Hematopoietic multipotent progenitor cell treated with erythropoietin and hydrocortisone succinate and interleukin-3 and kit ligand, for 6 days (in vitro differentiated cells): ENCODE measurements at places on chromosomes 12 and 14.

DNA sequence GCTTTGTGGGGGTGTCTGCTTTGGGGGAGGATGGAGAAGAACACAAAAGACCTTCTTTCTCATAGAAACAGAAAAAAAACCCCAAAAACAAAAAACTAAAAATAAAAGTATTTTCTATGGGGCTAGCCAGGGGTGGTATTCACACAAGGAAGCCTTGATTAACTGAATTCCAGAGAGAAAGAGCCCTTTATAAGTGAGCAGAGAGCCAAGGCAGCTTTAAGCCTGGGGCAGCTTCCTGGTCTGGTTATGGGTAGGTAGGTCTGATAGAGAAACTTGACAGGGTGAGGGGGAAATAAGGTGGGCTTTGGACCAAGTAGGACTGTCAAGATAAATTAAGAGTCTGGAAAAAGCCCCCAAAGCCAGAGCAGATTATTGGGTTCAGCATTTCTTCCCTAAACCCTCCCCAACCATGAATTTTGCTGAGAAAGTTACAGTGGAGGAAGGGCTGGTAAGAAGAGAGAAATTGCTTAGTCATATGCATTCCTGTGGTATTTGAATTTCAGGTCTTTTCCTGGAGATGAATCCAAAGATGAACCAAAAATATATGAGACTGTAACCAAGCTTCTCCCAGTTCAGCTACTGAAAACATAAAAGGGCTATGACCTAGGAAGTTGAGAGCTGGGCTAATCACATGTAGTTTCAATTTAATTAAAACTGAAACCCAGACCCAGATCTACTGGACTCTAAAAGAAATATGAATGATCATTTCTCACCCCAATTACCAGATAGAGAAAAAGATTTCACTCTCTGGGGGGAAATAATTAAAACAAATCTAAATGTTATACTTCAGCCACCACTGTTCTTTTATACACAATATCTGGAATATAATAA is 144.8 kb downstream of the TBC1D30 start:
- DNase-seq, result no peak

GRCh38 chr12:18204053-18204452 is 57.3 kb upstream of the PIK3C2G start:
- DNase-seq, result no peak

DNA sequence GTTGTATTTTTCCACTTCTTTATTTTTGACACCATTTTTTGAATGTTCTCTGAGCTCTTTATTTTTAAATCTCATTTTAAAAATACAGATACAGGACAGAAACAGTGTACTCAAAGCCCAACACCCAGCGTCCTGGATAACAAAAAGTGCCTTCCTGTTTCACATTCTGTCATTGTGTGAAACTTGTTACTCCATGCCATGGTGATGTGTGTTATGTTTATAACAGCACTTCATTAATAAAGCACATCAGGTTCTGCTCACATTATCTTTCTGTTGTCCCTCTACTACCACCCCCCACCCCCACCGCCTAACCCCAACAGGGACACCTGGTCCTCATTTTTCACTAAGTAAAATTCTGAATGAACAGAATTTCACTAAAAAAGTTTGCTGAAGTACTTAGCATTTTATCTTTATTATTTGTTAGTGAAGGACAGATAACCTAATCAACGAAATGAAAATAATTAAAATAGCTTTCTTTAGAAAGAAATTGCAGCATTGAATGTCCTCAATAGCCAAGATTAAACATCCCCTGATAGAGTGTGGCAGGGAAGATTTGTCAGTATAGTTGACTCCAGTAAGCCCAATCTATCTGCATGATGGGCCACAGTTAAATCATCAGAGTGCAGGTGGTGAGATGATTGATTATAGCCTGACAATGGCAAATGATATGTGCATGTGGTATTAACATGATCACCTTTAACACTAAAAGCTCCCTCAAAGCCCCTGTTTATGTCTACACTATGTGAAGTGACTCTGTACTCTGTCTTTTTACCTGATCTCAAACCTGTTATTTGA is 153.9 kb downstream of the ACSS3 start:
- DNase-seq, result no peak

DNA sequence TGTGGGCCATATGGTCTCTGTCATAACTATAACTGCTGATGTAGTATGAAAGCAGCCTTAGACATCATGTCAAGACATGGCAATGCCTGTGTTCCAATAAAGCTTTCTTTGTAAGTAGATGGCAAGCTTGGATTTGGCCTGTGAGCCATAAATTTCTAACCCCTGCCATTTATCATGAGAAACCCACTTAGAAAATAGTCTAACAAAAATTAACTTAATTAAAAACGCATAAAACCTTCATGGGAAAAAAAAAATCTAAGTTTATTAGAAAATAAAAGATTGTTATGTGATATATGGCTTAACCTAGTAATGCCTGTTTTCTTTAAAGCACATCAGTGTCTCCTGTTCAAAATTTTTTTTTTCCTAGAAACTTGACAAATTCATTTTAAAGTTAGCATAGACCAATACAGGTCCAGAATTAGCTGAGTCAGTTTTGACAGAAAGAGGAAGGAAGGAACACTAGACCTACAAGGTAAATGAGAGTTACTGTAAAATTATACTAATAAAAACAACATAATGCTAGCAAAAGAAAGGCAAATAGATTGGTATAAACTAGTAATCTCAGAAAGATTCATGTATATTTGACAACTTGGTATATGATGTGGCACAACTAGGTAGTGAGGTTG is 68.2 kb downstream of the USP15 start:
- DNase-seq, result peak; percentile 47

DNA sequence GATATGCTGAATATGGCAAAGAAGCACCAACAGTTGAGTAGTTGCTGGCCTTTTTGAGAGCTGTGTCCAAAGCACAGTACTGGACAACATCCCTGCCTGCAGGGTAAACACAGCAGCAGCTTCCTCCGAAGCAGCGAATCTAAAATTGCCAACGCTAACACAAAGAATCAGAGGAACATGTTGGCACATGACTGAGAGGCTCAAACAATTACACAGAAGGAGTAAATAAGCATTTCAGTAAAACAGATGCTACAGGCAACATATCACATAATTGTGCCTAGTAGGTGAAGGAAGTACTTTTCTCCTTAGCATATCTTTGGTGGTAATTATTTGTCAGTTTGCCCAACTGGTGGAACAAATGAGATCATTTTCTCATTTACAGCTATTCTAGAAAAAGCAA is 52.1 kb downstream of the KICS2 start:
- DNase-seq, result no peak

DNA sequence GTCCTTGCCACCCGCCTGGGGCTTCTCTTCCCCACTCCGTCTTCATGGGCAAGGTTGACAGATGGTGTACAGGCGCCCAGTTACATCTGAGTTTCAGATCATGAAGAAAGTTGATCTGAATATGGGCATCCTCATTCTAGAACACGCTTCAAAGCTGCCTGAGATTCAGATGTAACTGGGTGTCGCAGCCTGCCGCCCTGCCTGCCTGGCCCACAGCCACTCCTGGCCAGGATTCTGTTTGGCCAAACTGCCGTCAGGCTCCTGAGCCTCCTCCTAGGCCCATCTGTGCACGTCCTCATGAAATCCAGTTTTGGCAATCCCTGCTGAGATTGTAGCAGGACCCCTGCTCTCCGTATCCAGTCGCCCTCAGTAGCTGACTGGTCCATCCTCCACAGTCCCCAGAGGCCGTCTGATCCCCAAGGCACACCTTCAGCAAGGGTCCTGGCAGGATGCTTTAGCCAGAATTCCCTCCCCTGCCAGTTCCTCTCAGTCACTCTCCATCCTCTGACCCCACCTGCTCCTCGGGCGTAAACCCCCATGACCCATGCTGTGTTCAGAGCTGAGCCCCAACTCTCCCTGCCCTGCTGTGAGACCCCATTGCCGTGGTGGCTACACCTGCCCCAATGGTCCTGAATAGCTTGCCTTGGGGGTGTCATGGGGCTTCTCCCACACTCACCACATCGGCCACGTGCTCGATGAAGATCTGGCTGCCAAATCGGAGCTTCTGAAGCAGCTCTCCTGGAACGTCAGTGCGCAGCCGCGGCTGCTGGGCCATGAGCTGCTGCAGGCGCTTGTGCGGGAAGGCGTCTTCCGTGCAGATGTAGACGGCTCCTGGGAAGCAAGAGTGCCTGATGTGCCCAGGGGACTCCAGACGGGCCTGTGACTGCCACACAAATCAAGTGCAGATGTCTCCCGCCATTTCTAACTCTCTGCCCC is 12.5 kb downstream of the XRCC3 start:
- no peak for DNase-seq

DNA sequence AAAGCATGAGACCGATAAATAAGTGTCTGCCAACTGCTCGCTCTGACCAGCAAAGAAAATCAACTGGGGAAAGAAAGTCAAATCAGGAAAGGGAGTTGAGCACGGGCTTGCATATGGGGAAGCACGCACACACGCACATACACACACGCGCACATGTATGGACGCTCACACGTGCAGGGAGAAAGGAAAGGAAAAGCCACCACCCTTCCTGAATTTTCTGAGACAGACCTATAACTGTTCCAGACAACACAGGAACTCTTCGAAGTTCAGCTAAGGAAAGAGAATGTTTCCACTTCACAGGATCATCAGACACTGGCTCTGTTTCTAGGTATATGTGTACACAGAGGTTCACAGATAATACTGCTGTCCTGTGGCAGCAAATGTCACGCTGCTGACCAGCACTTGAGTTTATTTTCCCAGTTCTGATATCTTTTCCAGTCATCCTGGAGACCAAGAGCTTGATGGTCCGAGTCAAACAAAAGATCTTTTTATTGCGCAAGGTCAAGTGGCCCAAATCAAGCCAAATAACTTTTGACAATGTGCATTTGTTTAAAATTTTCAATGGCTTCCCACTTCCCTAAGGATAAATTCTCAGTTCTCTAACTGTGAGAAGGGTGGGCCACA is 82.1 kb upstream of the TMCC3 start:
- no peak for DNase-seq

- no peak for DNase-seq
Measured at GRCh38 chr12:88868050-88868449, 287.8 kb upstream of the KITLG start.

GRCh38 chr12:109795023-109795422 is 38.2 kb downstream of the TRPV4 start:
- DNase-seq, result no peak

DNA sequence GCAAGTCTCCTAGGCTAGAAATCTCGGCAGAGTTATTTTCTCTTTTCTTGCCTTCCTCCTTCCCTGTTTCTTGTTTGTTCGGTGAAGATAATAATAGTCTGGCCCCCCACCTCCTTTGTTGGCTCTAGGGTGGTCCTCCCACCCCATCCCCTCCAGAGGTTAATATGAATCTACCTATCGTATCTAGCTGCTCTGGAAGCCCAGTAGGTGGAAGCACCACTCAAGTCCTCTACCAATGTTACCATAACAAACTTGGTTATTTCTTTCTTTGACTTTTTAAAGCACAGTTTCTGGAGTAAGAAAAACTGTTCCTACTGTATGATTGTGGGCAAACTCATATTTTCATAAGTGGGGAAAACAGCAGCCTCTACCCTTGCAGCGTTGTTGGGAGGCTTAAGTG is 19.7 kb upstream of the GRIP1 start:
- DNase-seq, result no peak

DNA sequence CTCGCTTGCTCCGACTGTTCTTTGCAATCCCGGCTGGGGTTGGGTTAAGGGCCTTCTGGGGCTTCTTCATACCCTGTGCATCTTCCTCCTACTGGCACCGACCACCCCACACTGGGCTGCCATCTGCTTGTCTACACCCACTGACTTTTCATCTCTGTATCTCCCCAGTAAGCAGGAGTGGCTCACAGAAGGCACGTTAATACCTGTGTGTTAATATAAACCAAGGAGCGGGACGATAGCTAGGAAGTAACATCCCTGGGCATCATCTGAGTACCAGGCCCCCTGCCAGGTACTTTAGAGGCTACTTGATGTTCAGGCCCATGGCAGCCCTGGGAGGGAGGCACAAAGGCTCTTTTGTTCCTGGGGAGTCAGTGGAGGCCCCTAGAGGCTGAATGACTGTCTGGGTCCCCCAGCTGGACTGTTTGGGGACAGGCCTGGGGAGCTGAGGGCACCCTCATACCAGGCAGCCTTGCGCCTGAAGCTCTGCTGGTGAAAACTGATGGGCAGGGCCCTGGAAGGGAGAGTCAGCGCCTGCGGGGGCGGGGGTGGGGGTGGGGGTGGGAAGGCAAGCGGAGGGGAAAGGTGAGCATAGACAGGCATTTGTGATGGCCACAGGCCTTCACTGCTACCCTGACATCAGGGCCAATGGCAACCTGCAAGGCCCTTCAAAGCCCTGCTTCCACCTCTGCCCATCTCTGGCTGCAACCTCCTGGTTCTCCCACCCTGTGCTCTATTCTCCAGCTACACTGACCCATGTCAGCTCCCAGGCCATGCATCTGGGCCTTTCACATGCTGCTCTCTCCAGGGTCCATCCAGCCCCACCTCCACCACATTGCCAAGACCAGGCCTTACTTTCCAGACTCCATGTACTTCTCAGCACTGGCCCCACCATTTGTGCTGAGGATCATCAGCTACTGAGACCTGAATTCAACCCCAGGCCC is 34.2 kb upstream of the DEGS2 start:
- DNase-seq, result peak; percentile 61

DNA sequence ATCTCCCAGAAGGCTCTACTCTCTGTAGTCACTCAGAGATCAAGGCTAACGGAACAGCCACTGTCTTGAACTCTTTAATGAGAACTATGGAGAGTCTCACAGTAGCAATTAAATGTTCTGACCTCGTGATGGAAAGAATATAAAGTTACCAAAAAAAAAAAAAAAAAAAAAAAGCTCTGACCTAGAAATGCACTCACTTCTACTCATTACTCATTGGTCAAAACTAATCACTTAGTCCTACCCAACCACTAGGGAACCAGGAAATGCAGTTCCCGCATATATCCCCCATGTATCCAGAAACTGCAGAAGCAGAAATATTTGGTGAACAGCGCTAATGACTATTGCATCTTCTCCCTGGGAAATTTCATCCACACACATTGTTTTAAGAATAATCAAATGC is 29.5 kb upstream of the C12orf76 start:
- no peak for DNase-seq

GRCh38 chr12:131357185-131357747 is 353.6 kb upstream of the SFSWAP start:
- DNase-seq, result no peak

GRCh38 chr12:118908811-118909210 is 72.5 kb upstream of the SRRM4 start:
- no peak for DNase-seq

DNA sequence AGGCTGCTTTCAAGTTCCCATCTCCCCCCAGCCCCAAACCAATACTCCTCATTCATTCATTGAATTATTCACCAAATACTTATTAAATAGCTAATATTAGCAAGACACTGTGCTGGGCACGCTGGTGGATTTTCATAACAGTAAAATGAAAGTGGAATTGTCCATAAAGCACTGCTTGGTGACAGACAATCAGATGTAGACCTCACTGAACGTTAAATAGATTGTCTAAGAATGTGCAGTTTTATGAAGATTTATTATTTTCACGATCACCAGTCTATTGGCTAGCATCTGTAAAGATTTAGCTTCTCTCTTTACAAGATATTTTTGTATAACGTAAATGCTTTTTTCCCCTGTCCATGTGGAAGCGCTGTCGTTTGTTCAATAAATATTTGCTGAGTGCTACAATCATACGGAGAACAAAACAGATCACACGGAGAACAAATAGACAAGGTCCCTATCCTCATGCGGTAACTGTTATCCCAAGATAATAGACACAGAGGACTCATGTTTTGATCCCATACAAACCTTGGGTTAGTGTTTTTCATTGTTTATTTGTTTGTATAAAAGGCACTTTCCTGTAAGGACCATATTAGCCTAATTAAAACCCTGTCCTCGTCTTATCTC is 397.6 kb downstream of the BCAT1 start:
- DNase-seq, result no peak
